HFFc6 (cell line): ENCODE measurements at places on chromosomes 6 and 20. TPM values are rescaled to one million over a fixed set of nuclear protein-coding genes. Genes with fewer than 3 reads are reported as not detected.

Gene CDH26
- total RNA-seq: 0.16 TPM in 1 of 2 replicates, not detected in the other

GRCh38 chr6:137610702-137611101 is 116.5 kb upstream of the OLIG3 start:
- no peak for DNase-seq
- no peak overlapping the region for H3K4me3 ChIP-seq
- H3K4me1 ChIP-seq: no peaks in the 10 kb centered on the region
- H3K36me3 ChIP-seq: no peaks in the 10 kb centered on the region
- no peak overlapping the region for H3K27ac ChIP-seq

GRCh38 chr6:3456898-3457709 is at the start of gene SLC22A23:
Gene SLC22A23, minus strand, starts transcription at chr6:3457050. Its CDS starts 491 bp downstream, at chr6:3456559.
- no peak for DNase-seq
- peak within 1 kb of the TSS; percentile 50 for H3K4me3 ChIP-seq
- H3K27ac ChIP-seq: no peak within 1 kb of the TSS
- peaks cover 15% of the 10 kb centered on the region for H3K27me3 ChIP-seq
- peaks cover 6% of the 10 kb centered on the region for H3K4me1 ChIP-seq

DNA sequence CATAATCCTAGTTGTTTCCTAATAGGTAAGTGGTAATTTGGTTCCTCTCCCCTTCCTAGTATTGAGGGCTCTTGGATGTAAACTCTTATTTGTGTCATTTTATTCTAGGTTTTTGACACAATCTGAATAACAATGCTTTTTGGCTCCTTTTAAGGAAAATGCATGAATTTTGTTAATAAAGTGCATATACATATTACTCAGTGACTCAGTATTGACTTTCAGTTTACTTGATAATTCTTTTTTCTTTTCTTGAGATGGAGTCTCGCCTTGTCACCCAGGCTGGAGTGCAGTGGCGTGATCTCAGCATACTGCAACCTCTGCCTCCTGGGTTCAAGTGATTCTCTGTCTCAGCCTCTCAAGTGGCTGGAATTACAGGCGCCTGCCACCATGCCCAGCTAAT is 19.1 kb downstream of the ITCH start:
- H3K4me3 ChIP-seq: no peak overlapping the region
- peaks cover 31% of the 10 kb centered on the region for H3K4me1 ChIP-seq
- DNase-seq: no peak
- no peak overlapping the region for H3K27ac ChIP-seq
- no peaks in the 10 kb centered on the region; the same call in 1 of the 2 replicates for H3K36me3 ChIP-seq

Gene NKX2-4
- not detected in 3 replicates for total RNA-seq

DNA sequence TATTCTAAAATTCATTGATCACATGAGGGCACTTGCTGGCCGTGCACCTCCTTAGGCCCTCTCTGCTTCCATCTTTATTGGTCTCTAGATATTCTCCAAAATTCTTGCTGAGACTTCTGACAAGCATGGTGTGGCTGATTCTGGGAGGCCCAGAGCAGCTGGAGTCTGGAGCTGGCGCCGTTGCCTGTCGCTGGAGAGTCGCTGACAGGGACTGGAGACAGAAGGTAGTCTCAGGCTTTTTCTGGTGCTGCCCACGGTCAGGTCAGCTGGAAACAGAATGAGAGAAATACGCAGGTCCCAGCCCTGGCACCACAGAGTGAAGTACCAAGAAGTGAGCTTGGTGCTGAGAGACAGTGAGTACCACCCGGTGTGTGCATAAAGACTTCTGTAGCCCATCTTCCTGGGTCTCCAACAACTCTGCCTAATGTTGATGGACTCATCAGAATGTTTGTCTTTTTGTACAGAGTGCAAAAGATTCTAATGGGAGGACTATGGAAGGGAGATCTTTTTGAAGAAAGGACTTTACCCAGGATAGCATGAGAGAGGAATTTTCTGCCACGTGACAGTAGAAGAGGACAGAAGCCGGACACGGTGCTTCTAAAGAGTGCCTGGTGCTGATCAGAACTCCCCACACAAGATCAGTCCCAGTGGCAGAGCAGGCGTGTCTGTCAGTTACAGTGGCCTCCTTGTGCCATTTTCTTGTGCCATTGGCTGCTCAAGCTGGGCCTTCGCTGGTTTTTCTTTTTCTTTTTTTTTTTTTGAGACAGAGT is 1.8 kb upstream of the ALDH8A1 start:
- no peak for DNase-seq
- H3K27ac ChIP-seq: no peak overlapping the region

GRCh38 chr20:58981628-58982364 is 740 bp downstream of the NELFCD start:
- peaks cover 10% of the 10 kb centered on the region for H3K36me3 ChIP-seq
- H3K27ac ChIP-seq: peak overlapping the region; percentile 68
- DNase-seq: peak; percentile 22
- peak overlapping the region; percentile 94 for H3K4me3 ChIP-seq

- peaks cover 5% of the 10 kb centered on the region for H3K27me3 ChIP-seq
- DNase-seq: peak; percentile 28
- peak overlapping the region; percentile 68; the same call in 1 of the 2 replicates for H3K27ac ChIP-seq
- peaks cover 27% of the 10 kb centered on the region for H3K4me1 ChIP-seq
- peaks cover 25% of the 10 kb centered on the region for H3K36me3 ChIP-seq
Observed at GRCh38 chr6:98944598-98945081, 3.1 kb downstream of the FBXL4 start.

DNA sequence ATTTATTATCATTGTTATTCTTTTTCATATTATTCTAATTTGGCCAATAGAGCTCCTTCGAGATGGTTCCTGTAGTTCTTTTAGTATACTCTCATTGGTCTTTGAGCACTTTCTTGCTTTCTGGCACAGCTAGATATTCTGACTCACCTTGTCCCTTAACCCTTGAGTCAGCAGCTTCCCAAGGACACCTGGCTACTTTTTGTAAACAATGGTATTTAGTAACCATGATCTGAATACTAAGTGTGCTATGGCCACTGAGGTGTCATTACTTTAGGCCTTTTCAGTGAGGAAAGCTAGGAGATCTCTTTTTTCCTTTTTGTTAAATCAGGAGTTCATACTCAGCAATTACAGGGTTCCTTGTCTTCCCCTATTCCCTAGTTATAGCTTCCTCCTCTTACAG is 126.5 kb upstream of the CITED2 start:
- H3K4me3 ChIP-seq: no peak overlapping the region
- H3K27me3 ChIP-seq: no peaks in the 10 kb centered on the region
- H3K36me3 ChIP-seq: no peaks in the 10 kb centered on the region; the same call in 1 of the 2 replicates
- DNase-seq: no peak
- H3K27ac ChIP-seq: no peak overlapping the region

- H3K27ac ChIP-seq: no peak overlapping the region
- no peaks in the 10 kb centered on the region for H3K4me1 ChIP-seq
- DNase-seq: no peak
- H3K27me3 ChIP-seq: no peaks in the 10 kb centered on the region; the same call in 1 of the 2 replicates
Observed at GRCh38 chr20:61397146-61397545, 145.1 kb downstream of the CDH4 start.

- peaks cover 9% of the 10 kb centered on the region for H3K27me3 ChIP-seq
- H3K27ac ChIP-seq: no peak overlapping the region
- peak overlapping the region; percentile 87 for H3K4me3 ChIP-seq
- H3K4me1 ChIP-seq: peaks cover 59% of the 10 kb centered on the region
- no peak for DNase-seq
Observed at GRCh38 chr20:48826883-48827771, 672 bp downstream of the PREX1 start.

GRCh38 chr6:76703786-76704185 is 631.3 kb upstream of the IMPG1 start:
- H3K4me1 ChIP-seq: no peaks in the 10 kb centered on the region
- H3K27me3 ChIP-seq: no peaks in the 10 kb centered on the region; the same call in 1 of the 2 replicates
- H3K4me3 ChIP-seq: no peak overlapping the region
- H3K36me3 ChIP-seq: no peaks in the 10 kb centered on the region
- no peak for DNase-seq

Gene PTGIS
- not detected in 3 replicates for total RNA-seq

- H3K4me1 ChIP-seq: peaks cover 7% of the 10 kb centered on the region
- H3K4me3 ChIP-seq: no peak overlapping the region; the same call in 1 of the 2 replicates
- H3K27ac ChIP-seq: peak overlapping the region; percentile 67; the same call in 1 of the 2 replicates
Observed at GRCh38 chr6:163356324-163356723, 58.2 kb upstream of the QKI start.

- peaks cover 1% of the 10 kb centered on the region; the same call in 1 of the 2 replicates for H3K27me3 ChIP-seq
- no peaks in the 10 kb centered on the region for H3K36me3 ChIP-seq
- H3K4me3 ChIP-seq: no peak overlapping the region
- DNase-seq: no peak
Observed at GRCh38 chr6:56383160-56383559, 135.8 kb upstream of the COL21A1 start.

Gene SIRPB1
- not detected in 2 replicates for total RNA-seq

DNA sequence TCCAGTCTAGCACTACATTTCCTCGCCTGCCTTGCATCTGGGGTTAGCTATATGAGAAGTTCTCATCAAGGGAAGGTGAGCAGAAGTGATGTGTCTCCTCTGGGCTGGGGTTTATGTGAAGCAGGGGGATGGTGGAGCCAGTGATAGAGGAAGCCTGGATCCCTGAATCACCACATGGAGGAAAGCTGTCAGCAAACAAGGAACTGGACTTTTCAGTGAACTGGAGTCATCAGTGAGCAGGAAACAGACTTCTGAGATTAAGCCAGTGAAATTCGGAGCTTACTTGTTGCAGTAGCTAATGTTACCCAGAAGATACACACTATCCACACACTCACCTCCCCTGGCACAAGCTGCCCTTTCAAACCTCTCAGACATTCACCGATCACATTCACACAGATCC is 13.4 kb upstream of the TOX2 start:
- peaks cover 8% of the 10 kb centered on the region; the same call in 1 of the 2 replicates for H3K4me1 ChIP-seq
- no peak overlapping the region for H3K27ac ChIP-seq
- DNase-seq: no peak
- H3K27me3 ChIP-seq: peaks cover 2% of the 10 kb centered on the region; the same call in 1 of the 2 replicates

GRCh38 chr20:57440678-57441509 is 49.7 kb downstream of the RBM38 start:
- no peak for DNase-seq
- peaks cover 10% of the 10 kb centered on the region for H3K36me3 ChIP-seq
- H3K27me3 ChIP-seq: peaks cover 17% of the 10 kb centered on the region
- peaks cover 9% of the 10 kb centered on the region for H3K4me1 ChIP-seq
- no peak overlapping the region for H3K4me3 ChIP-seq

Gene ADGB
- not detected in 3 replicates for total RNA-seq

DNA sequence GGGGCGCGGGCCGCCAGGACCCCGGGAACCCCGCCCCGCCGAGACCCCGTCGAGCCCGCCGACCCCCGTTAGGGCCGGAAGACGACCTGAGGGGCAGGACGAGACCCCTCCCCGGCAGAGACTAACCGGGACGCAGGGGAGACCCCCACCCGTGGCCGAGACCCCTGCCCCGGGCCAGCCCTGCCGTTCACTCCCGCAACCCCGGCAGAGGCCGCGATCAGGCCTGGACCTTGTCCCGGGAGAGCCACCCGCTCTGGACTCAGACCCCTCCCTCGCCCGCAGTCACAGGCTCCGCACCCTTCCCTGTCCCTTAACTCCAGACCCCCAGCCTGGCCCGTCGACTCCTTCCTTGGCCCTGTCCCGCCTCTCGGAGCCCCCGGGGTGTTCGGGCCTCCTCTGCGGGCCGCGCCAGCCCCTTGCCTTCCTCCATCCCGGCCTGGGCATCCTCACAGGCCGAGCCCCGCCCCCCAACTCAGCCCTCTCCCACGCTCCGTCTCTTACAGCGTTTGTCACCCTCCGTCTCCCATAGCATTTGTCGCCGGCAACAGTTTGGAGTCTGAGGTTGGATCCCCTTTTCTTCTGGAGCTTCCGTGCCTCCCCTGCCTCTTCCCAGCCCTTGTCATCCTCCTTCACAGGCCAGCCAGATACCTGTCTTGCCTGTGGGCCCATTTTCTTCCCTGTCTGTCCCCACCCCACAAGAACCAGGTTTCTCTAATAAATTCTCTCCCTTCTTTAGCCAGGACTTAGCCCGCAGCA is 569 bp downstream of the TCEA2 start:
- H3K4me1 ChIP-seq: peaks cover 46% of the 10 kb centered on the region
- peak overlapping the region; percentile 89 for H3K27ac ChIP-seq
- H3K4me3 ChIP-seq: peak overlapping the region; percentile 92

GRCh38 chr6:129749749-129750120 is 39.8 kb upstream of the ARHGAP18 start:
- H3K27me3 ChIP-seq: no peaks in the 10 kb centered on the region
- DNase-seq: peak; percentile 82
- peaks cover 4% of the 10 kb centered on the region; the same call in 1 of the 2 replicates for H3K36me3 ChIP-seq

DNA sequence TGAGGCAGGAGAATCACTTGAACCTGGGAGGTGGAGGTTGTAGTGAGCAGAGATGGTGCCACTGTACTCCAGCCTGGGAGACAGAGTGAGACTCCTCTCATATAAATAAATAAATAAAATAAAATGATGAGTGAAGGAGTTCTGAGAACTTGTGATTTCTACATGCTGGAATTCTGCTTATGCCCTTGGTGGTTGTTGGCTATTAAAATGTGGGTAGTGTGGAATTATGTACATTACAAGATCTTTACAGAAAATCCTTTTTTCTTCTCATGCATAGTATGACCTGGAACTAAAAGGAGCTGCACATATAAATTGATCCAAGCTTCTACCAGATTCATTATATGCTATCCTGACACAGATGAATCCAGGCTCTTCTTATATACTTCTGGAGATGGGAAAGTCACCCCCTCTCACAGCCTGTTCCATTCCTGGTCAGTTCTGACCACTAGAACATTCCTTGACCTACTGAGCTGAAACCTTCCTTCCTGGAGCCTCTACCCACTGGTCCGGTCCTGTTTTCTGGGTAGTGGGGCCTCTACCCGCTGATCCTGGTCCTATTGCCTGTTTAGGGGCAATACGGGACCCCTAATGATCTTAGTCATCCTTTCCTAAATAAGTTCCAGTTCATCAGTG is 37.7 kb upstream of the TAF8 start:
- DNase-seq: peak; percentile 20
- peaks cover 7% of the 10 kb centered on the region for H3K27me3 ChIP-seq
- H3K27ac ChIP-seq: peak overlapping the region; percentile 10; the same call in 1 of the 2 replicates
- H3K36me3 ChIP-seq: no peaks in the 10 kb centered on the region
- peaks cover 24% of the 10 kb centered on the region for H3K4me1 ChIP-seq
- no peak overlapping the region for H3K4me3 ChIP-seq

- no peaks in the 10 kb centered on the region for H3K36me3 ChIP-seq
- no peak overlapping the region for H3K27ac ChIP-seq
- H3K4me1 ChIP-seq: peaks cover 2% of the 10 kb centered on the region; the same call in 1 of the 2 replicates
- no peak overlapping the region for H3K4me3 ChIP-seq
- no peak for DNase-seq
Observed at GRCh38 chr6:29770306-29770705, 47.1 kb downstream of the HLA-F start.

Gene PBX2
- 51.3 and 55.5 TPM in 2 replicates for total RNA-seq
